ENCODE measurements at places on chromosomes 5 and 9. TPM values are rescaled to one million over a fixed set of nuclear protein-coding genes. Genes with fewer than 3 reads are reported as not detected.

The ZNF879 gene
- total RNA-seq: 4.1 TPM

The ZFAND5 gene
- 403 TPM for total RNA-seq

The SH2D3C gene
- 12.6 TPM for total RNA-seq

The PCDHGA1 gene
- not detected for total RNA-seq

The KIAA0825 gene
- total RNA-seq: 2.5 TPM

The LECT2 gene
- total RNA-seq: not detected

The C5orf52 gene
- total RNA-seq: not detected

The CTNNA1 gene
- 67.2 TPM for total RNA-seq
